ENCODE measurements at places on chromosomes 1 and 21. TPM values are rescaled to one million over a fixed set of nuclear protein-coding genes. Genes with fewer than 3 reads are reported as not detected.

DNA sequence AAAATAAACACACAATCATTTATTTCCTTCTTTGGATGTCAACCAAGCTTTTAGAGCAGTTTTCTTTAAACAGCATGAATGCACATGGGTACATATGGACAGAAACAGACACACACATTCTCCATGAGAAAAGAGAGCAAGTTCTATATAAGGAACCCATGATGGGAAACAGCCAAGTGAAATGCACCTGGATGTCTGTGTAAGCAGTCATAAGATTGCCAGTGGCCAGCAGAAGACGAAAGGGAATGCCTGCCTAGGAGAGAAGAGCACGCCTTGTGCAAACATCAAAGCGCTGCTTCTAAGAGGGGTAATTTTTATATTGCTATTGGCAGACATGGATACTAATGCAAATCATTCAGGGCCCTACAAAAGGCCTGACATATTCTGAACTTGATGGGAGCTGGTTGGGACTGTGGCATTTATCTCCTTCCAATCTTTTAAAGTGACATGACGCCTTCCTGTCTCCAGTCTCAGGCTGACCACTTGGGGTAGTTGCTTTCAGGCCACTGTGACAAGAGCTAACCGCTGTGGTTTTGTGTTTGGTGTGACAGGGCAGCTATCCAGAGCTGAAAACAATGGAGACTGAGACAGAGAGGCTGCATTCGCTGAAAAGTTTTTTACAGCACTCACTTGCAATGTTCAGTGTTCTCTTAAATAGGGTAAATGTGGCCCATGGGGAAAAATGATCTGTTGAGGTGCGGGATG lies 75.0 kb upstream of the DPT start:
- DNase-seq = no peak

DNA sequence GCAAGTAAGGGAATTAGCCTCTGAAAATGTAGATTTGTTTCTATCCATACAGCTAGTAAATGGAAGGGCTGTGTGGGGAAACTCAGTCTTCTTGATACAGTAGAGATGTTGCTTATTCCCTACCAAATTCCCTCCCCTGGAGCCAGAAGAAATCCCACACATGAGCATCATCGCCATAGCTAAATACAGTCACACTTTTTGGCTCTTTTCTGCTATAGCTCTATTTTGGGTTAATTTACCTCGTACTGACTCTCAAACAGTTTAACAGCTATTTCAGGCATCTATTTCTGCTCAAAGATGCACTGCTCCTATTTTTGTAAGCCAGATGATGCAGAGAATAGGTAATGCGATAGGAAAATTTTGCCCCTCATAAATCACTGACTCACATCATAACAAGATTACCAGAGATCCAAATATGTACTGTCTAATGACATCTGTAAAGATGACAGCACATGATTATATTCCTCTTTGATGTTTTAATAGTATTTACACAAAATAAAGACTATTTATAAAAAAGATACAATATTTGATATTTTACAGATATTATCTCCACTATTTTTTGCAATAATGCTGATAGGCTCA lies 58.6 kb downstream of the XCL1 start:
- DNase-seq = no peak

- DNase-seq = no peak
Observed at GRCh38 chr1:115301438-115302020, 36.5 kb downstream of the NGF start.

DAP3 gene
- 52.7 TPM for total RNA-seq

DNA sequence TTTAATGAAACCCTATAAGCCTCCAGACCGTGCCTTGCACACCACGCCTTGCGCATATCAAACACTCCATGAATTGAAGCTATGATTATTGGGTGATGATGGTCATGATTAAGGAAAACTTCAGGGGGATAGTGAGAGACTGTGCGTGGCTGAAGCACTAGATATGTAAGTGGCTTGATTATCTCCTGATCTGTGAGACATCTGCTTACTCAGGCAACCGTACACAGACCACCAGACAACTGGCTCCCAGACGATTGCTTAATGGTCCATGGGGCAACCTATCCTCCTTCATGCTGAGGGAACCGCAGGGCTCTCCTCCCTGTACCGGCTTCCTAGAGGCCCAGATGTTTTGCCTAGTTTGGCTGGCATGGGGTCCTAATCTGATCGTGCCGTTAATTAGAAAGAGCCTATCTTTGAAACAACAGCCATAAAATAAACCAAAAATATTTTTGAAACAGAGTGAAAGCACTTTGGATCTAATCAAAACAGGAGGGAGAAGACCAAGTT lies 51.6 kb downstream of the IRF2BP2 start:
- DNase-seq = no peak

SPRR1B gene
- not detected for total RNA-seq
